Myometrial cell (primary cell): ENCODE measurements at places on chromosomes 3 and 15. TPM values are rescaled to one million over a fixed set of nuclear protein-coding genes. Genes with fewer than 3 reads are reported as not detected.

The PDCD7 gene
- total RNA-seq = 15.6 and 18.6 TPM in 2 replicates

The UROC1 gene
- total RNA-seq = not detected in 2 replicates

The TNNC1 gene
- not detected in 2 replicates for total RNA-seq

The MON1A gene
- 22.0 and 26.5 TPM in 2 replicates for total RNA-seq

The FRMD5 gene
- 1.7 and 1.8 TPM in 2 replicates for total RNA-seq

The TMF1 gene
- total RNA-seq = 20.8 and 23.6 TPM in 2 replicates

The SLC2A2 gene
- total RNA-seq = not detected in 2 replicates

The SETD5 gene
- 33.4 and 37.2 TPM in 2 replicates for total RNA-seq

The RLBP1 gene
- total RNA-seq = not detected in 2 replicates

The KIF7 gene
- total RNA-seq = 12.8 and 13.0 TPM in 2 replicates

The ZNF501 gene
- total RNA-seq = 3.5 and 4.3 TPM in 2 replicates

The GABRR3 gene
- not detected in 2 replicates for total RNA-seq

The LRRC15 gene
- total RNA-seq = under 0.01 TPM in 1 of 2 replicates, not detected in the other

The HEMK1 gene
- 24.8 and 25.9 TPM in 2 replicates for total RNA-seq

The FAM174B gene
- total RNA-seq = 0.18 and 0.29 TPM in 2 replicates

The GABRA5 gene
- total RNA-seq = not detected in 2 replicates

The SMCO1 gene
- not detected in 2 replicates for total RNA-seq

The GDPGP1 gene
- total RNA-seq = 1.2 and 2.3 TPM in 2 replicates

The THSD4 gene
- 60.5 and 93.6 TPM in 2 replicates for total RNA-seq

The CLDN16 gene
- total RNA-seq = 0.35 and 1.2 TPM in 2 replicates

The BTBD1 gene
- 81.5 and 84.5 TPM in 2 replicates for total RNA-seq

The TRPM1 gene
- not detected in 2 replicates for total RNA-seq

The ALS2CL gene
- total RNA-seq = 1.8 and 2.3 TPM in 2 replicates

The SLC12A8 gene
- 21.8 and 21.9 TPM in 2 replicates for total RNA-seq

The SCAMP2 gene
- 60.4 and 87.6 TPM in 2 replicates for total RNA-seq

The KCNAB1 gene
- total RNA-seq = 0.53 TPM in 1 of 2 replicates, not detected in the other

The GPR160 gene
- 0.71 TPM in 1 of 2 replicates, not detected in the other for total RNA-seq

The DUOX1 gene
- total RNA-seq = not detected in 2 replicates

The SELENOS gene
- 79.6 and 83.6 TPM in 2 replicates for total RNA-seq

The FBXO45 gene
- total RNA-seq = 6.4 and 8.4 TPM in 2 replicates

The MASP1 gene
- 51.3 and 52.5 TPM in 2 replicates for total RNA-seq
